A549 treated with CpdA at 1 μM for 4 hours (cell line): ENCODE measurements at places on chromosomes 12 and 14. TPM values are rescaled to one million over a fixed set of nuclear protein-coding genes. Genes with fewer than 3 reads are reported as not detected.

Gene TMEM132D
- total RNA-seq = not detected in 5 replicates

Gene BIN2
- total RNA-seq = 0.07 to 0.09 TPM in 2 of 5 replicates, not detected in the others

Gene LUM
- 0.12 to 0.28 TPM (median 0.24 TPM) in 5 replicates for total RNA-seq

Gene RASAL1
- 0.19 to 0.62 TPM (median 0.28 TPM) in 5 replicates for total RNA-seq

Gene ESPL1
- 18.7 to 21.3 TPM (median 19.6 TPM) in 5 replicates for total RNA-seq

Gene SLC25A47
- not detected in 5 replicates for total RNA-seq

Gene PTGER2
- 1.3 to 1.6 TPM (median 1.5 TPM) in 5 replicates for total RNA-seq

Gene LRRK2
- total RNA-seq = 1.9 to 2.2 TPM (median 2.1 TPM) in 5 replicates

Gene MORN3
- 0.07 to 0.39 TPM (median 0.17 TPM) in 4 of 5 replicates, not detected in the other for total RNA-seq

Gene HCAR2
- total RNA-seq = 0.26 to 0.78 TPM (median 0.30 TPM) in 5 replicates

Gene TCL1B
- not detected in 5 replicates for total RNA-seq

Gene PHC1
- total RNA-seq = 8.9 to 14.6 TPM (median 11.5 TPM) in 5 replicates

Gene KCNA5
- not detected in 5 replicates for total RNA-seq

Gene GPD1
- total RNA-seq = 0.10 to 0.32 TPM (median 0.20 TPM) in 4 of 5 replicates, not detected in the other

Gene LTBP2
- 9.6 to 16.4 TPM (median 10.6 TPM) in 5 replicates for total RNA-seq
